Stimulated activated CD8-positive, alpha-beta memory T cell treated with anti-CD3 and anti-CD28 coated beads, Interleukin-4, amount 100 ng/mL, for 4 hours (primary cell): ENCODE measurements at places on chromosomes 6 and 20.

DNA sequence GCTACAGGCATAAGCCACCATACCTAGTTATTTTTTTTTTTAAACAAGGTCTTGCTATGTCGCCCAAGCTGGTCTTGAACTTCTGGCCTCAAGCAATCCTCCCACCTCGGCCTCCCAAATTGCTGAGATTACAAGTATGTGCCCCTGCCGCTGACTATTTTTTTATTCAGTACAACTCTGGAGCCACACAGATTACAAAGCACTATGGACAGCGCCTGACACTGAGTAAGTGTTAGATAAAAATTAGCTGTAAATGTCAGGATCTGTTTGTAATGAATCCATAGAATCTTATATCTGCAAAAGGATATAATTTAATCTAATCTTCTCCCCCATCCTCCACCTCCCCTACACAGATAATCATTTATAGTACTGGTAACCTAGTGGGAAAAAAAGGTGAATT is 15.3 kb upstream of the COL12A1 start:
- DNase-seq, result no peak

GRCh38 chr6:37624606-37625574 is 72.8 kb downstream of the MDGA1 start:
- no peak for DNase-seq

DNA sequence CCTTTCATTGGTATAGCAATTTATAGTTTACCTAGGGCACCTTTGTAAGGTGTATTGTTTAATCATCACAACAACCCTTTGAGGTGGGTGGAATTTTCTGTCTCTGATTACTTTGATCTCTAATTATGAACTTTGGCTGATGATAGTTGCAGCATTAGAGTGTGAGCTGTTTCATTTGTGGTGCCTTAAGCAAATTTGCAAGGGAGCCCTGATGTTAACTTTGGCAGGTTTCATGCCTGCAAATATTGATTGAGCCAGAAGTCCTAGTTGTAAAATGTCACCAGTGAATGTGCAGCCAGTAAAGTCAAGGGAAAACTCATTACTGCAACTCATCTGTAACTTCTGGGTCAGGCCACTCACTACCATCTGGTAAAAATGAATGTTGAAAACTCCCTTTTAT is 29.8 kb downstream of the CTNNBL1 start:
- DNase-seq, result no peak

GRCh38 chr6:119196715-119197114 is 118.3 kb upstream of the FAM184A start:
- DNase-seq, result no peak

DNA sequence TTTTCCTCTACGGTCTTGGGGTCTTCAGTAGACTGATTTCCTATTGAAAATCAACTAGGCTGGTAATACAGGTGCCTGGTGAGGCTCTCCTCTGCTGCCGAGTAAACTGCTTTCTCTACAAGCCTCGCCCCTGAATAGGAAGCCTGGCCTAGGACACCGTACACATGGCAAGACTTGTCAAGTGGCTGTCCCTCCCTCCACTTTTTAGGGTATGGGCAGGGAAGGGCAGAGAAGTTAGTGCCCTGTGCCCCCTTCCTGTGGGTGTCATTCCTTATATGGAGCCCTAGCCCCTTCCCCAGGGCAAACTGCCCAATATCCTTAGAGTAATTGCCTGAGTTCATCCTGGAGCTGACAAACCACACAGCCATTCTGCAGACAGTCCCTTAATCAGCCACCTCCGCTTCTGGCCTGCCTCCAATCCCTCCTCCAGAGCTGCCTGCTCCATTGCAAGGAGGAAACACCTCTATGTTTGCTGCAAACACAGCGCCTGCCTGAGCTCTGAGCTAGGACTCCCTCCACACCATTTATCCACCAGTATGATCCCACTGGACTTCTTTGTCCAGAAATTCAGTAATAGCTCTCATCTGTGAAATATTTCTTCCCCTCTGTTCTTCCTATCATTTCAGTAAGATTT is 93.1 kb downstream of the CHD6 start:
- no peak for DNase-seq
